ENCODE measurements at places on chromosomes 11 and 22. TPM values are rescaled to one million over a fixed set of nuclear protein-coding genes. Genes with fewer than 3 reads are reported as not detected.

GRCh38 chr11:129394709-129395108 lies 19.1 kb downstream of the BARX2 start:
- DNase-seq: no peak

GRCh38 chr22:39130152-39130704 lies 22.3 kb downstream of the CBX7 start:
- no peak for DNase-seq

- DNase-seq: no peak
Observed at GRCh38 chr22:30266445-30267381, at the start of gene OSM. OSM (minus strand) TSS chr22:30266851; CDS start chr22:30266799, 52 bp downstream.

- DNase-seq: no peak
Observed at GRCh38 chr11:64687643-64688533, 35.1 kb downstream of the NRXN2 start.

DNA sequence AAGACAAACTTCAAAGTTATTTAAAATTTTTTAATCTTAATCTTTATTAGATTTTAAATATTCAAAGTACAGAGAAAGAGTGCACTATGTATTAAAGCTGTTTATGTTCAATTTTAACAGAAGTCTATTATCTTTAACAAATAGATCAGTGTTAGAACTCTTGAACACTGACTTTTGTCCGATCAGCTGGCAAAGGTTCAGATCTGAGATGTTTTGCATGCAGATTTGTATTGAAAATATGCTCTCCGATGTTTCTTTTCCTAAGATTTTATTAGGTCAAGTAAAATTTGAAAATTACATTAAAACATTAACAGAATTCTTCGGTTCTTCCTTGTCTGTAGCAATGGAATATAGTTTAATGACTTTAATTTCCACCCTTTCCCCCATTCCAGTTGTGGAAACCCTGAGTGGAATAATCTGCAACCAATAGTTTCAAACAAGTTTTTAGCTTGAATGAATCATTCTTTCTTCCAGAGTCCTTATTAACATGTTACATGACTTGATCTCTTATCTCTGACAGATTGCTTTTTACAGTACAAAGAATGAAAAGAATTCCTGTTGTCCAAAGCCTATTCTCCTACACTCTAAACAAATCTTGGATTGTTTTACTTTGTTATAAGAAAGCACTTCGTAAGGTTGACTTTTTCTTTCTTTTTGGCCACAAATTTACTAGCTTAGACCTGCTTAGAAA lies 11.4 kb upstream of the TCP11L1 start:
- no peak for DNase-seq

GRCh38 chr11:96188243-96189006 lies 154.6 kb downstream of the MAML2 start:
- no peak for DNase-seq

DNA sequence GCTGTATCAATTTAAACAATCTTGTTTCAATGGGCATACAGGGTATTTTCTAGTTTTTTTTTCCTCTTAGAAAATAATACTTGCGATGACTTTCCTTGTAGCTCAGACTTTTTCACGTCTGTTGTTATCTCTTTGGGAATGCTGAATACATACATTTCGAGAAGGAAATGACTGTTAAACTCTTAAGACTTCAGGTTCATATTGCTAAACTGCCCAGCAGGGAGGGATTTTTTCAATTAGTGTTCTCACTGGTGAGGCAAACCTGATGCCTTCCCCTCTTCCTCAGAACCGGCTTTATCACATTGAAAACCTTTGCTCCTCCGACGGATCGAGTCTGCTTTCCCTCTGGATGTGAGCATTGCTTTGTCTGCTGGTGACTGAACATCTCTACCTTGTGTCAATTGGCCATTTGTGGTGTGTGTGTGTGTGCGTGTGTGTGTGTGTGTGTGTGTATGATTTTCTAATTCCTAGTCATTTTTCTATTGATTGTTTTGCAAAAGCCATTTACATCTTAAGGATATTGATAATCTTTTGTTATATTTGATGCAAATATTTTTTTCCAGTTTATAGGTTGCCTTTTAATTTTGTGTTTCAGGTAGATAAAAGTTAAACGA lies 6.6 kb downstream of the NEAT1 start:
- DNase-seq: no peak

DNA sequence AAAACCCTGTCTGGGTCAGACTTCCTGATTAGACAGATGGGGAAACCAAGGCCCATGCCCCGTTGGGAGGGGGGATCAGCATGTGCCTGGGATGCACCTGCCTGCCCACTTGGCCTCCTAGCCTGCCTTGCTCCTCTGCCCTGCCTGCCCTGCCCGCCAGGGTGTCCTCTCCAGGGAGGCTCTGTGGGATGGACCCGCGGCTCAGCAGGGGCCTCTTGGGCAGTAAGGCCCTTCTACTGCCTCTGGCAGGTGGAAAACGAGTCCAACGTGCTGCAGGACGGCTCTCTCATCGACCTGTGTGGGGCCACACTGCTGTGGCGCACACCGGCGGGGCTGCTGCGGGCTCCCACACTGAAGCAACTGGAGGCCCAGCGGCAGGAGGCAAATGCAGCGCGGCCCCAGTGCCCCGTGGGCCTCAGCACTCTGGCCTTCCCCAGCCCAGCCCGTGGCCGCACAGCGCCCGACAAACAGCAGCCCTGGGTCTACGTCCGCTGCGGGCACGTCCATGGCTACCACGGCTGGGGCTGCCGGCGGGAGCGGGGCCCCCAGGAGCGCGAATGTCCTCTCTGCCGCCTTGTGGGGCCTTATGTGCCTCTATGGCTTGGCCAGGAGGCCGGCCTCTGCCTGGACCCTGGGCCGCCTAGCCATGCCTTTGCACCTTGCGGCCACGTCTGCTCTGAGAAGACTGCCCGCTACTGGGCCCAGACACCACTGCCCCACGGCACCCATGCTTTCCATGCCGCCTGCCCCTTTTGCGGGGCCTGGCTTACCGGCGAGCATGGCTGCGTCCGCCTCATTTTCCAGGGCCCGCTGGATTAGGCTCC lies 4.7 kb upstream of the DPP3 start:
- DNase-seq: no peak

- no peak for DNase-seq
Observed at GRCh38 chr11:45303316-45303715, 17.2 kb upstream of the SYT13 start.

SLC6A5 gene
- not detected for total RNA-seq

VSIG10L2 gene
- not detected for total RNA-seq

FAM180B gene
- total RNA-seq: 0.27 TPM

SCN2B gene
- total RNA-seq: 0.07 TPM

BDNF gene
- total RNA-seq: 4.7 TPM

CALCA gene
- total RNA-seq: not detected

TMEM223 gene
- total RNA-seq: 30.2 TPM

All from thoracic aorta (tissue), 2 donors.